ENCODE measurements at places on chromosomes 3 and 15.

DNA sequence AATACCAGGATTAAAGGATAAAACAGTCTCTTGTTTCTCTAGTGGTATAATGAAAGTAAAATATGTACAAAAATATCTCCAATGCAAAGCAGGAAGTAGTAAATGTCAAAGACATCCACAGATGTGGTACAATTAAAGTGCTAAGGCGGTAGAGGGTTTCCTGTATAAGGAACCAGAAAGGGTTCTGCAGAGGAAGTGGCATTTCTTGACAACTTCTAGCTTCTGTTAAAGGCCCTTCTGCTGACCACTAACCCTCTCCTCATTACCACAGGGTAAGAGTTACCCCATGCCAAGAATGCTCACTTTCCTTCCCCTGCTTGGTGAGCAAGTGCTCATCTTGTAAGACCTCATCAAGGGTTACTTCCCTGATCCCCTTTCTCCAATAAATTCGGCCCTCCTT is 883.6 kb upstream of the NR2F2 start:
- no peak for DNase-seq

GRCh38 chr3:152213203-152213602 is 55.5 kb upstream of the MBNL1 start:
- DNase-seq: no peak

DNA sequence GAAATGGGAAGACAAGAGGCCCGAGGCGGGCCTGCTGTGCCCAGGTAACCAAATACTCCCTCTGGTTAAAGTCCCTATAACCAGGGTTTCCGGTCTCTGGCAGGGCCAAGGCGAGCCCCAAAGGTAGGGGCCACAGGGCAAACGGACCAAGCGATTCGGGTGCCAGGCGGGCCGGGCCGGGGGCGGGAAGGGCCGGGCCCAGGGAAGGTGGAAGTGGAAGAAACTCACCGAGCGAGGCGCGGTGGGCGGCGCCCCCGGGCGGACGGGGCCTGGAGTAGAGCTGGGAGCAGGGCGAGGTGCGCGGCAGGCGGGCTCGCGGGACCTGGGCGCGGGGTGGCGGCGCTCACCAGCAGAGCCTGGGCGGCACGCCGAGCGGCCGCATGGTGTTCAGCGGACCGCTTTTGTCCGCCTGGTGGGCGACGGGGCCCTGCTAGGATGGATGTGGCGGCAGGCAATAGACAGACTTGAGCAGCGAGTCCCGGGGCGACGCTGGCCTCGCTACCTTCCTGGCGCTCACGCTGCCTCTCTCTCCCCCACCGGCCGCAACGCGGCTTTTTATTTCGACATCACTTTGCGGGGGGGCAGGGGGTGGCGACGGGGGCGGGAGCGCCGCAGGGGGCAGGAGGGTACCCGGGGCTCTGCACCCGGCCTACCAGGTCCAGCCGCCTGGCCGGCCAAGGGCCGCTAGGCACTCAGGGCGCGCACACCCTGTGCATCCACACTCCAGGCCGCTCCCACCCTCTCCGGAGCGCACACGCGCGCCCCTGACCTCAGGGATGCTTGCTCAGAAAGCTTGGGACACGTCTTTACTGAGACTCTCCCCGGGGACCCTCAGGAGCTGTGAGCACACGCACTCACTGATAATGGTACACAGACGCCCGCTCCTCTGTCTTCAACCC is at the start of gene GATA2:
GATA2 (minus strand) TSS at position 531 of the 899 bp plus-strand sequence. CDS start 6,170 bp downstream, outside the sequence.
- no peak for DNase-seq

DNA sequence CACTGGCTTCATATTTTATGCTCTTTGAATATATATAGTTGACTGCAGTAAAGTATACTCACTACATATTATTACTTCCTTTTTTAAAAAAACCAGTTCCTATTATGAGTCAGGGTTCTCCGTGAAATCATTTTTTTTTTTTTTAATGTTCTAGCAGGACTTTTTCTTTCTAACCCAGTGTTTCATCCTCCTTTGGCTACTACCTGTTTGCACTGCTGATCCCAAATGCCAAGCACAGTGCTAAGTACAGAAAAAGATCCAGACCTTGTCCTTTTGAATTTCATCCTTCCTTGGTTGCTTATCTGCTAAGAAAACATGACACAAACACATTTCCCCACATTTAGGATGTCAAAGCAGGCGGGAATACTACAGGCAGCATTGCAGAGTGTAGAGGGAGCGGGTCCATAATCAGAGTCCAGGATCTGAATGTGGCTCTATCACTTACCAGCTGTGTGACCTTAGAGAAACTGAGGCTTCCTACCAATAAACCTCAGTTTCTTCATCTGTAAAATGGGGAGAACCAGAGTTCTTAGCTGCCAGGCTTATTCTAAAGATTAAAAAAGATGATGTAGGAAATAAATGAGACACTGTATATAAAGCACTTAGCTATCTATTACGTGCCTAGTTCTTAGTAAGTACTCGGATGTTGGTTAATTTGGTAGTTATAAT is 37.2 kb upstream of the ANPEP start:
- no peak for DNase-seq

- no peak for DNase-seq
Observed at GRCh38 chr15:90033448-90033847, 32.3 kb downstream of the ZNF710 start.

GRCh38 chr3:112818289-112818688 is 28.4 kb downstream of the CD200R1L start:
- no peak for DNase-seq

- no peak for DNase-seq
Observed at GRCh38 chr3:128438488-128439072, 28.1 kb downstream of the DNAJB8 start.

- no peak for DNase-seq
Observed at GRCh38 chr3:55604402-55604801, 117.3 kb upstream of the WNT5A start.

GRCh38 chr15:50876989-50877360 is 31.5 kb upstream of the AP4E1 start:
- DNase-seq: peak; percentile 50

GRCh38 chr15:28964098-28964497 is 78.3 kb downstream of the APBA2 start:
- DNase-seq: no peak

DNA sequence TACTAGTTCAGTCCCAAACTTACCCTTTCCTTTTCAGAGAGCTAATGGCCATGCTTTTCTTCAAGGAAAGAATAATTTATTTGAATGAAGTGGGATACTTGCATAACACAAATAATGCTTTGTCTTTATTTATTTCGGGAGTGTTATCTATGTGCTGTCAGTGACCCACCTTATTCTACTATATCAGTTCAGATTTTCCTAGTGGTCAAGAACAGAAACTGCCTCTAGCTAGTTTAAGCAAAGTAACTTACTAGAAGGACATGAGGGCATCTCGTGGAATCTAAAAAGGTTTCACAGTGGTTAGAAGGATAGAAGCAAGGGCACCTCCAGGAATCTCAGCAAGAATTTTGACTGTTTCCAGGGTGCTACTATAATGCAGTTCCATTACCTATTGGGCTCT is 3.8 kb upstream of the TIMMDC1 start:
- no peak for DNase-seq

DNA sequence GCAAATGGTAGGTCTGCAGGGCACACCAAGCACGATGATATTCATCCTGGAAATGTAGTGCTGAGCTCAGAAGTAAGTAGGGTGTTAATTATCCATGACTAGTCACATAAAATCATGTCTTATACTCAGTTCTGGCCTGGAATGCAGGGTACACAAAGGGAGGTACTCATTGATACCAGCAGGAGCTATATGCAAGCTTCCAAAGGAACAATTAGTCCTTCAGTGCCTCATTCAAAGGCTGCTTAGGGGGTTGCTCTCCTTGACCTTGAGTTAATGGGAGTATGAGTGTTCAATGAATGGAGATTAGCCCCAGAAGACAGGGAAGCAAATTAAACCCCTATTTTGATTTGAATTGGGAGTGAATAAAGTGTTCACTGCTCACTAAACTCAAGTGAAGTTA is 38.3 kb downstream of the CNTN6 start:
- DNase-seq: no peak

DNA sequence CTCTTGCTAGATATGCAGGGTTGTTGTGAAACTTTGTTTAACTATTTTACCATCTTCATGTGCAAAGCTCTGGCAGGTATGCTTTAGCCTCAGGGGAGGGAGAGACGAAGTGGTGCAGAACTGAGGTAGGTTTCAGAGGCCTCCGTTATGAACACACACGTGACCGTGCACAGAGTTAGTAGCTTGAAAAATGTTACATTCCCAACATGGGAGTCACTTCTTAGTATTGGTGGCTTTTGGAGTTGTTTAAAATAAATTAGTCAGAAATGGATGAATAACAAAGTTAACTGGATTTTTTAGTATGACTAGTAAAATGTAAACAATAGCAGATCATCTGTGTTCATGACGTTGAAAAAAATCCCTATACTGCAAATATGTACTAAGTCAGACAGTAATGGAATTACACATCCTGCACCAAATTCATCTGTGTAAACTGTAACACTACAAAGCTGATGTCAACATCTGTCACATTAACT is 279.6 kb downstream of the KLF13 start:
- DNase-seq: no peak

- DNase-seq: no peak
Observed at GRCh38 chr3:39135170-39135805, 18.1 kb downstream of the CSRNP1 start.

DNA sequence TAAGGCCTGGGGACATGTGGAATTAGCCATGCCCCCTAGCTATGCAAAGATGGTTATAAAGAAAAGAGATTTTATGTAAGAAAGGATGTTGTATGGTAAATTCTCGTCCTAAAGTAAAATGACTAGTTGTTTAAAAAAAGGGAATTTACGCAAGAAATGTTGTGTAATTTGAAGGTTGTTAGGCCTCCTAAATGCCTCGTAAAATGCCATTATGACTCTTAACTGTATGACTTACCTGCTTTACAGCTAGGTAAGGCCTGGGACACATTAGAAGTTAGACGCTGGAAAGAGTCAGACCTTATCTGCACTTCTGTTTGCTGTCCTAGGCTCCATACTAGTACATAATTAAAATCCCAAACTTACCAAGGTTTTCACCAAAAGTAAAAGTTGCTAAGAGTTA is 17.5 kb upstream of the HHATL start:
- no peak for DNase-seq

GRCh38 chr3:48851407-48851806 is 3.7 kb upstream of the PRKAR2A start:
- no peak for DNase-seq

- DNase-seq: no peak
Observed at GRCh38 chr15:59553879-59554735, 57.5 kb upstream of the GCNT3 start.

- DNase-seq: no peak
Observed at GRCh38 chr3:105235221-105235620, 131.5 kb upstream of the ALCAM start.

GRCh38 chr15:40251486-40252140 is 12.8 kb downstream of the PAK6 start:
- DNase-seq: no peak

DNA sequence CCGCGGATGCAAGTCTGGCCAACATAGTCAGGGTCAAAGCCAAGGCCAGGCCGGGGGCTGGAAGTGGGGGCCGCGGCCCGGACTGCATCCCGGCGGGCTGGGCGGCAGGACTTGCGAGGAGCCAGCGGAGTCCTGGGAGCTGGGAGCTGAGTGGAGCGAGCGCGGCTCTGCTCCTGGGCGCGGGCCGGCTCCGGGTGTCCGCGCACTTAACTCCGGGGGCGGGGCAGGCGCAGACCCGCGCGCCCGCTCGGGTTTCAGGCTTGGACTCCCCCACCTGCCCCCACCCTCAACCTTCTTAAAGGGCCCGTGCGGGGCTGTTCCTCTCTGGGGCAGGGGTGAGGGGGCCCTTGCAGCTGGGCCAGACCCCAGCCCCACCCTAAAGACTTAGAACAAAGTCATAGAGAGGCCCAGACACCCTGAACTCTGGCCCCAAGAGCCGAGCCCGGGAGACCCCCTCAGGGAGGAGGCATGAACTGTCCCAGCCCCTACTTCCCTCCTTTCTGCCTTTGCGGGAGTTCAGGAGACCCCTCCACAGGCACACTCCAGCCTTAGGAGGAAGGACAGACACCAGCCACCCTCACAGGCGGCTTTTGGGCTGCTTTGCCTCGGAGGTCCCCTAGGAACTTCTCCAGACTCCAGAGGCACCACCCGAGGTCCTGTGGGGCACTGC is at the start of gene CSPG4:
CSPG4 (minus strand) TSS at position 181 of the 670 bp plus-strand sequence; CDS start at position 88, 93 bp downstream.
- no peak for DNase-seq

DNA sequence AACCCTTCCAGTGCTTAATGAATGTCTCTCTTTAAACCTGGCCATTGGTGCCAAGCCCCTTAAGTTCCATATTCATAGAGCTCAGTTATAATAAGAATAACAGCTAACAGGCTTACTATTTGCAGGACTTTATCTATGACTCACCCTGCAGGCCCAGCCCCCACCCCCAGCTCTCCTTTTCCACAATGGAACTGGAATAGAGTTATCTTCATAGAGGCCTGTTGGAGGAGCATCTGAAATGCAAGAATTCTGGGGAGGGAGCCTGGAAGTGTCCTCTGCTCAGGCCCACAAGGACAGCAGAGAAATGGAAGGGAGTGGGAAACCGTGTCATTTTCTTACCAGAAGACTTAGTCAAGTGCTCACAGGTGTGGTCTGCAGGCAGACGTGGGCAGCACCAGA is 52.8 kb downstream of the SEMA5B start:
- DNase-seq: no peak

DNA sequence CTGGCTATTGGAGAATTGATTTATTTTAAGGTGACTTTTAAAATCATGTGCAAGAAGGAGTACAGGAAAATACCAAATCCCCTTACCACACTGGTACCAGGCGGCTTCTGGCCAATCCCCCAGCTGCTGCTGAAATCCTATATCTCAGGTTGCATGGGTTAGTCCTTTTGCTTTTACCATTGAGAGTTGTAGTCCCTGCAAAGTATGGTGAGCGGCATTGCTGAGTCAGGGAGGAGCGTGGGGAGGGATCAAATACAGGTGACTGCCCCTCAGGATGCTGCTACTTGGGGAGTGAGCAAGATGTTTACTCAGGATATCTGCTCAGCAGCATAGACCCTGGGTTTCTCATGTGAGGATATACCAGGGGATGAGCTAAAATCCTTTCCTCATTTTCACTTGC is 131.9 kb upstream of the STAC start:
- no peak for DNase-seq

DNA sequence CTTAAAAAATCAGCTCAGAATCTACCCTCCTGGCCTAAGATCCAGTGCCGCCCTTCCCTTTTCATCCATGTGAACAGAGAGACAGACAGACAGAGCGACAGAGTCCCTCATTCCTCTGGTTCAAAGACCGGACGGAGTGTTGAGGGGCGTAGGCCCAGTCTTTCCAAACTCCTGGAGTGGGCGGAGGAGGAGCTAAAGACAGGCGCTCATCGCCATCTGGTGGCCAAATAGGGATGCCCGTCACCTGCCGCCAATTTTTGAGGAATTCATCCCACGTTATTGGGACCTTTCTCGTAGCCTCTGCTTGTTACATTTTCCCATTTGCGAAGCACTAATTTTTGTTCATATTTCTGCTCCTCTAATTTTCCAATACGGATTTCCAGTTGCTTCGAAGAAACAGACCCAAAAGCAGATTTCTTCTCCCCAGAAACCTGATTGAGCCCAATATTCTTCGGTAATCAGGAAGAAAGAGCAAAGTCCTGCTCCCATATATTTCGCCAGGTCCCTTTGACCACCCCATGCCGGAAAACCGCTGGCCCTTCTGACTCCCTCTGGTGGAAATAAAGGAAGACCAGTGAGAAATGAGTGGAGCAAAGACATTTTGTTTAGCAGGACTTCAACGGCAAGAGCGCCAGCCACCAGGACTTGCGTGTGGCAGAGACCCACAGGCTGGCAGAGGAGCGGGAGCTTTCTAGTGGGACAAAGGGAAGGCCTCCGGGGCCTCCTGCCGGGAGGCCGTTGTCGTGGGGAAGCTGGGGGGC is 88.0 kb downstream of the LRRK1 start:
- DNase-seq: peak; percentile 37
